Uterus (tissue), 4 donors: ENCODE measurements at places on chromosomes 3 and 15. TPM values are rescaled to one million over a fixed set of nuclear protein-coding genes. Genes with fewer than 3 reads are reported as not detected.

Gene CFAP44
- total RNA-seq = 11.0 TPM

Gene MUSTN1
- total RNA-seq = 1.8 TPM

Gene SLC25A20
- total RNA-seq = 41.8 TPM

Gene GOLGA8O
- 1.2 TPM for total RNA-seq
